ENCODE measurements at places on chromosomes 3 and 15. TPM values are rescaled to one million over a fixed set of nuclear protein-coding genes. Genes with fewer than 3 reads are reported as not detected.

Gene PML
- 37.7 TPM for polyA plus RNA-seq

Gene BFSP2
- 1.0 TPM for polyA plus RNA-seq

Gene EXD1
- polyA plus RNA-seq: 0.10 TPM

Gene ZNF620
- polyA plus RNA-seq: 3.5 TPM

Gene GABRR3
- polyA plus RNA-seq: not detected

Gene CPNE4
- polyA plus RNA-seq: 5.4 TPM

Gene SUSD5
- 2.4 TPM for polyA plus RNA-seq

Gene CNTN4
- polyA plus RNA-seq: 8.8 TPM

Gene CHMP2B
- polyA plus RNA-seq: 22.9 TPM

Gene SRPRB
- polyA plus RNA-seq: 27.6 TPM

Gene KIF15
- 12.0 TPM for polyA plus RNA-seq

Gene AGTR1
- polyA plus RNA-seq: 0.20 TPM

Gene RARB
- 3.7 TPM for polyA plus RNA-seq

Gene MGLL
- 58.2 TPM for polyA plus RNA-seq

Gene TTC21A
- 1.7 TPM for polyA plus RNA-seq

Gene PP2D1
- not detected for polyA plus RNA-seq

Gene SPTSSB
- 0.88 TPM for polyA plus RNA-seq

Gene P2RY12
- polyA plus RNA-seq: 3.1 TPM

Gene GNAT1
- polyA plus RNA-seq: 0.59 TPM

Gene ANO10
- polyA plus RNA-seq: 35.4 TPM

Gene ECE2
- 9.5 TPM for polyA plus RNA-seq

Gene PPARG
- polyA plus RNA-seq: 0.78 TPM

Gene GATA2
- 3.7 TPM for polyA plus RNA-seq

Gene NANOGP8
- not detected for polyA plus RNA-seq
